NB4 (cell line): ENCODE measurements at places on chromosomes 2 and 18.

- no peak for DNase-seq
These were observed 13.1 kb upstream of the GULP1 start for GRCh38 chr2:188278388-188279092.

GRCh38 chr2:42906557-42907411 is 114.4 kb upstream of the HAAO start:
- peak; percentile 66 for DNase-seq

GRCh38 chr2:48248251-48248933 is 281.6 kb upstream of the STON1 start:
- peak; percentile 29 for DNase-seq

GRCh38 chr2:36296798-36297197 is 58.8 kb upstream of the CRIM1 start:
- DNase-seq = no peak

GRCh38 chr2:113207021-113207420 is 33.2 kb downstream of the PSD4 start:
- no peak for DNase-seq

- DNase-seq = no peak
These were observed 78.5 kb downstream of the RBM43 start for GRCh38 chr2:151182899-151183809.

GRCh38 chr2:127626917-127627739 is 18.8 kb upstream of the GPR17 start:
- no peak for DNase-seq

- DNase-seq = no peak
These were observed 412.1 kb downstream of the IRS1 start for GRCh38 chr2:226387499-226387942.

DNA sequence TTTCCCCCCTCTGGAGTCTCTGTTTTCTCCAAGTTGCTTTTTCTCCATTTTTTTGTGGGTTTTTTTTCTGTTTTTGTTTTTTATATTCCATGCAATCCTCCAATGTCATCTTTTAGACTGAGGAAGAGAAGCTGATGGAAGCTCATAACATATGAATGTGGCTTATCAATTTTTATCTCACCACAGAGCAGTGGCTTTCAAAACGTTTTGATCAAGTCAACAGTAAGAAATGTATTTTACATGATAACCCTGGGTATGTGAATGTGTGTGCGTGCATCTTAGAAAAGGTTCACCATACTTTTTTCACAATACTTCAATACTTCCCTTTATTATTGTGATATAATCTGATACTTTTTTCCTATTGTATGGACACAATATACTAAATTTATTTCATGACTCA is 64.6 kb upstream of the CDCA7 start:
- DNase-seq = no peak

DNA sequence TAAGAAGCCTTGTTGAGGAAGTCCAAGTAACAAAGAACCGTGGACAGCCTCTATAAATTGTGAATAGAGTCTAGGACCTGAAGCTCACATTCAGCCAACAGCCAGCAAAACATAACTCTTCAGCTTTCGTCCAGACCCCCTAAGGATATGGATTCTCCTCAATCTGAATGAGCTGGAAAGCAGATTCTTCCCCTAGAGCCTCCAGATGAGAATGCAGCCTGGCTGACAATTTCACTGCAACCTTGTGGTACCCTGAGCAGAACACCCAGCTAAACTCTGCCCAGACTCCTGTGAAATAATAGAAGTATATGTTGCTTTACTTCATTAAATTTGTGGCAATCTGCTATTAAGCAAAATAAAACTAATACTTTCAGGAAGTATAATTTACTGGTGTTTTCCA is 483.5 kb upstream of the SLC8A1 start:
- no peak for DNase-seq

DNA sequence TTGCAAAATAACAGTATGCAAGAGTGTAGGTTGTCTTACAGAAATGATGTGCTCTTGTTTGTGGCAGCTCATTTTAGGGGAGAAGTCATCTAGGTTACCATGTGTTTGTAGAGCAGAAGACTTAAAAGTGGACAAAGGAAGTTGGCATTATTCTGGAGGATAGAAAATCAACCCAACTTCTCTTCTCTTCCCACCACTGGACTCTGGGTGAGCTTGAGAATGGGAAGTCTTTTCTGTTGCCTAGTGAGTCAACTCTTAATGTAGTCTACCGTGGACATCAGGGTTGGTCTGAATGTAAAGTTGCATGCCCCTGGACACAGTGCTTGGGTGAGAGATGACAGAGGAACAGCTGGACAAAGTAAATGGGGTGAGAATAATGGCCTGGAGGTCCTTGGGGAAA is 98.3 kb downstream of the FMNL2 start:
- no peak for DNase-seq

DNA sequence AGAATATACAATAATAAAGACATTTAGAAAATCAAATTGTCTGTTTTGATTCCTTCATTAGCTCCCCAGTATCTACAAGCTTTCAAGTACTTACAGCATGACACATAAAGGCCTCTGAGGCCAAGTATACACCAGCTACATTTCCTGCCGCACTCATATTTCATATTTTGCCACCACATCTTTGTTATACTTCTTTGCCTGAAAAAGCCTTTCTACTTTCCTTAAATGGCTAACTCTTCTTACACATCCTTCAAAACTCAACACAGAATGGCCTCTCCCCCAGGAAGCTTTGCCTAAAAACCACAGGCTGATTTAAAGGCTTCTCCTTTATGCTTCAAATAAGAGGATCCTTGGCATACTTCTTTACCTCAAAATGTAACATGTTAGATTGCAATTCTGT is 4.5 kb downstream of the STK17B start:
- peak; percentile 74 for DNase-seq

DNA sequence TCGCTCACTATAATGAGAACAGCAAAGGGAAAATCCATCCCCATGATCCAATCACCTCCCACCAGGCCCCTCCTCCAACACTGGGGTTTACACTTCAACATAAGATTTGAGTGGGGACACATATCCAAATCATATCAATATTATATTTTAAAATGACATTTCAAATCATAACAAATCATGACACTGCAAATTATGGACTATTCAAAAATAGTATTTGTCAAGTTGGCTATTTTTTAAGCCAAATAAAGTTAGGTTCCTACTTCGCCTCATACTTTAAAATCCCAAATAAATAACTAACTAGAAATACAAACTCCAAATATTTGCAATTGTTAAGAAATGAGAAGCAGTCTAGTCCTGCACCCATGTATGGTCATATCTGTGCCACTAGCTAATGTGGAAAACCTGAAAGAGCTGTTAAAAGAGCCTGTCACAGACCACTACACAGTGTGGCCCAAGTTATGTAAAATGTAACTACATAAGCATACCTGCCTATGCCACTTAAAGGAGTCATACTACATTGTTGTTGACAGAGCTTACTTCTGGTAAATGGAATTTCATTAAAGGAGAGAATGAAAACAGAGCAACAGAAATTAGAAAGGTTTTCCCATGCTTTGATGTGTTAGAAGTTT is 334.7 kb upstream of the GULP1 start:
- DNase-seq = no peak

DNA sequence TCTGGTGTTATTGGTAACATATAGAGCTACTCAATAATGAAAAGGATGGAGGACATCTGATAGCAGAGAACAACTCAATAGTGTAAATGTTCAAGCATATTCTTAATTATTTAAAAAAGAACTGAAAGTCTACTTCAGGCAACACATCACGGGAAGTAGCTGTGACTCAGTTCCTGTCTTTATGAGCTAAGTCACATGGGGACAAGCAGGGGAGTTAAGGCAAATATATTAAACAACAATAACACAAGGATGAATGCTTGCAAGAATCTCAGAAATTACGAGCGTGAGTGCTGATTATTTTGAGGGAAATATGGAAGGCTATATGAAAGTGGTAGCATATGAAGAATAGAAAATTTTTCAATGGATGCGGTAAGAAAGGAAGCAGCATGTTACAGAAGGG is 4.0 kb upstream of the HNMT start:
- DNase-seq = no peak

DNA sequence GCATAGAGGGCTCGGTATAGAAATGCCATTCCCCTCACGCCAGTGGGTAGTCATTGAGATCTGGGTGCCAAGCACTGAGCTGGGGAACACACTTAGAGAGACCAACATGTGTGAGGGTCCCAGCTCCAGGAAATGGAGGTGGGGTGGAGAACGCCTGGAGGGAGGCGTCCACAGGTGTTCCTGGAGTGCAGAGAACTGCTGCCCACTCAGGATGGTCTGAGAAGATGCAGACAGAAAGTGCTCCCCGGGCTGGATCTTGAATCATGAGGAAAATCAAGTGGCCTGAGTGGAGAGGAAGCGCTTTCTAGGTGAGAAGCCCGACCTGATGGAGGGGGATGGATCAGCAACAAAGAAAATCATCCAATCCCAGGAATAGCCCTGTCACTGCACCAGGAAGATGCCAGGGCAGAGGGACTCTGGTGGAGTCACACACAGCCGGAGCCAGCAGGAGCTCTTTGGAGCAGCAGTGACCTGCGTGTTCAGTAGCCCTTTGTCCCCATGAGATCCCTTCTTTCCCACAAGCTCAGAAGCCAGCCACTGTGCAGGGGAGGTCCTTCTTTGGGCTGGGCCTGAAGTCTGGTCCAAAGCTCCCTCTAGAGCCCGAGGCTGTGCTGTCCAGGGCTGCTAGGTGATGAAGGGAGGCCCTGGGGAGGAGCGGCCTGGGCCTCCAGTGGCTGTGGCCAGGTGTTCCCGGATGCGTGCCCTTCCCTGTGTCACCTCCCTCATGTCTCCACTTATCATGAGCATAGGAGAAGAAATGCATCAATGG is 112.3 kb downstream of the RNF144A start:
- no peak for DNase-seq

- no peak for DNase-seq
These were observed 88.6 kb upstream of the FHL2 start for GRCh38 chr2:105487142-105488069.
